GM12878 (cell line): ENCODE measurements at places on chromosomes 3 and 15.

DNA sequence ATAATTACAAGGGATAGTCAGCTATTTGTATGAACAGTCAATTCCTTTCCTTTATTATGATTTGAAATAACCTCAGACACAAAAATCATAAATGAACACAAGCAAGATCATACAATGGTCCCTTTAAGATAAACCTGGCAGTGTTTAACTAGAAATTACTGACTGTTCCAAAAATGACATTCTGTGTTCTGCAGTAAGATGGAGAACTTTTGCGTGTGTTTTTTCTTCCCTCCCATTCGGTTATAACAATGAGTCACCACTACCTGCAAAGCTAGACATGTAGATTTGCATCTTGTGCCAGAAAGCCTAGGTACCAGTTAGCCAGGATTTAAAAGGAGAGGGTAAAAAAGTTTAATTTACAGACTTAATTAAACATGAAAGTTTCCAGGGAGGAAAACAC is 248.2 kb upstream of the ADAMTS9 start:
- H3K27me3 ChIP-seq: no peaks in the 10 kb centered on the region
- no peaks in the 10 kb centered on the region for H3K4me1 ChIP-seq
- H3K27ac ChIP-seq: no peak overlapping the region
- no peak overlapping the region for H3K4me3 ChIP-seq
- DNase-seq: no peak
- no peaks in the 10 kb centered on the region for H3K36me3 ChIP-seq

- no peak overlapping the region for H3K27ac ChIP-seq
- DNase-seq: no peak
- peaks cover 6% of the 10 kb centered on the region for H3K4me1 ChIP-seq
- H3K36me3 ChIP-seq: no peaks in the 10 kb centered on the region
Measured at GRCh38 chr15:89817701-89818280, 3.1 kb upstream of the ANPEP start.

DNA sequence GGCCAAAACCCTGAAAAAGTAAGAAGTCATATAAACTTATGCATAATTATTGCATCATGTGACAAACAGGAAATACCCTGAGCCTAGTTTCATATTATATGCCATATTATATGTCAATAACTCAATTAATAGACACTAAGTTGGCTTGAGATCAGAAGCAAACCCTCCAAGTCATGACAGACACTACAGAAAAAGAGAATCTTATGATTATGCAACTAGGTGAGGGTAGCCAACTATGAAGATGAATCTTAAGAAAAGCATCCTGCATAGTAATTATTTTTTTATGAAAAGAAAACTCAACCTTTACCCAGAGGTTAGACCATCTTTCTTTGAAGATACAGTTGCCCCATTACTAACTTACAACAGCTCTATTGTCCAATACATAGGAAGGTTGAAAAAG is 192.4 kb upstream of the VEPH1 start:
- no peaks in the 10 kb centered on the region for H3K4me1 ChIP-seq
- no peaks in the 10 kb centered on the region for H3K36me3 ChIP-seq
- no peak for DNase-seq
- H3K27me3 ChIP-seq: no peaks in the 10 kb centered on the region
- no peak overlapping the region for H3K27ac ChIP-seq

DNA sequence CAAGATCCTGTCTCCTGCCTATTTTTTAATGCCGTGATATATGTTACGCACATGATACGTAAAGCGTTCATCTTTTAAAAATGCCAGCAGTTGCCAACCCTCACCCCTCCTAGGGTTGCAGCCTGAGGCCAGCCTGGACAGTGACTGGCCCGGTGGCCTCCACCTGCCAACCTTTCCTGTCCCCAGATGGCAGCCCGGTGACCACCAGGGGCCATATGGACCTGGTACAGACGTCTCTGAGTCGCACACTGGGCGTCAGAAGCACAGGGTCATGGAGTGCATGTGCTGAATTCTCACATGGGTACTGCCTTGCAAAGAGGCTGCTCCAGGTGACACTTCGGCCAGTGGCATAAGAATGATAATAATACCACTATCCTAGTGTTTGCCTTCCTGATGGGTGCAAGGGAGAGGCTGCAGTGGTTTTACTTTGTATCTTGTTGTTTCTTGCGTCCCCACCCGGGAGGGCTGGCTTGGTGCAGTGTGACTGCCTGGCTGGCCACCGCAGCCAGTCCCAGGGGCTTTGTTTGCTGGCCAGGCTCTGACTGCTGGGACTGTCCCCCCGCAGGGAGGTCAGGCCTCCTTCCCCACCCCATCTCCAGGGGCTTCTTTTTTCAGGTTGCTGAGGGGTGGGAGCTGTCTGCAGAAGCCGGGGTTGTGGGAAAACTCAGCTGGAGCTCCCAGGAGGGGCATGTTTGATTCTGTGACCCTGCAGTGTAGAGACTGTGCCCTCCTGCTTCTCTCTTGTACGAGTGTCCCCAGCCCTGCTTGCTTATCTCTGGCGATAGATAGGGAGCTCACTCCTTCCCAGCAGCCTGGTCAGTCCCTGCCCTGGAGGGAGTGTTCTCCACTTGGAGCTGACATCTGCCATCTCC is 16.9 kb downstream of the FBLN2 start:
- no peak overlapping the region for H3K27ac ChIP-seq
